ENCODE measurements at places on chromosomes 11 and 22.

DNA sequence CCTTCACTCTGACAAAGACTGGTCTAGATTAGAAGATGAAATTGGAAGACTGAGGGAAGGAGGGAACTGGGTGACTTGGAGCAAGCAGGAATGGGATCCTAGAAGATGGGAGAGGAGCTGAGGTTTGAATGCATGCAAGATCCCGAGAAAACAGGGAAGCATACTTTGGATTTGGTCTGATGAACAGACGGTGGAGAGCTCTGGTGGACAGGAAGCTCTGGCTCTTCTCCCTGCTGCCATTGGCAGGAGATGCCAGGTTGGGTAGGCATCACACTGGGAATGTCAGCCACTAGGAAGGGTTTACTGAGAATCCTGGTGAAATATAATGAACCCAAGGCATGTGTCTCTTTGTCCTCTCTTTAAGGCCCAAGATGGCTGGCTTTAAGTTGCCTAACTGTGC, 16.5 kb downstream of the NAV2 start:
- DNase-seq: no peak

GRCh38 chr11:8739309-8739793, 56.8 kb downstream of the RPL27A start:
- DNase-seq: no peak

DNA sequence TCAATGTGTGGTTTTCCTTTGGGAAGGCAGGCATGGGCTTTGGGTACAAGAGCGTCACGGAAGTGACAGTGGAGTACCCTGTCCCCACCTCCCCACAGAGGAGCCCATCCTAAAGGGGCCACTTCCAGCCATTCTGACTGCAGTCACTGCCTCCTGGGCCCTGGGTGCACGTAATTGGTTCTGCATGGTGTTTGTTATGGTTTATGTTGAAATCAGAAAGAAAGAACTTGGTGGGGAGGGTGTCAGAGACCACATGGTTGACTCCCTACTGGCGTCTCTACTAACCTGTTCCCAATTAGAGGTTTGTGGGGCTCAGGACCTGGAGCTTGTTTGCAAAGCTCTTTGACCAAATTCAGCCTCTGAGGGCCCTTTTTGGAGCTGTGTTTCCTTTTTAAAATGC, 40.8 kb downstream of the RIBC2 start:
- DNase-seq: no peak

- no peak for DNase-seq
These were observed 373.2 kb downstream of the DDX10 start for GRCh38 chr11:109037856-109038780.

DNA sequence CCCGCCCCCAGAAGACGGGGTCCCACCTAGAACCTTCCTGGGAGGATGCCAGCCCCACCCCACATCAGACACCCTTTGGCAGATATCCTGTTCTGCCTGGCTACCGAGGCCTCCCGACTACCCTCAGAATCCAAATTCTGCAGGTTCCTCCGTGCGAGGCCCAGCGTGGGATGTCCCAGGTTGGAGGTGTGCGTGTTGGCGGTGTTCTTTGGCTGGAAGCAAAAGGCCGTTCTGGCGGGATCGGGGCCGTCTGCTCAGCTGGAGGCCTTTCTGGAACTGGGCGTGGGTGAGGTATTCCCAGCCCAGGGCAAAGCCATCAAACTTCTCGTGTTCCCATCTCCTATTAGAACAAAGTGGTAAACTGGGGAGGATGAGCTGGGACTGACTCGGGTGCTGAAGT, 32.6 kb downstream of the NUP50 start:
- no peak for DNase-seq

DNA sequence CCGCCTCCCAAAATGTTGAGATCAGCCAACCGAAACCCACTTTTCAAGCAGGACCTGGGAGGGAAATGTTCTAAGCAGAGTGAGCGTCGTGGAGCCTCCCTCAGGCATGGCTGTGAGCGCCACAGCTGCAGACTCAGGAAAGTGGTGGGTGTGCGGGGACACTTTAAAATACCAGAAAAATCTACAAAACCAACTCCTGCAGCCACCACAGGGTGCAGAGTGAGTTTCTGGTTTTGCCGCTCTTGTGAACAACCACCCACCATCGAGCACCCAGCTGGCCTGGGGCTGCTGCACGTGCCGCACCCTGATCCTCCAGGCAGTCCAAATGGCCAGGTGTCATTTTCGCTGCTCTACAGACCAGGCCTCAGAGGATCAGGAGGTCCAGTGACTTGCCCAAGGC, 46.9 kb downstream of the CELSR1 start:
- DNase-seq: no peak

GRCh38 chr22:32686354-32686753, 115.2 kb upstream of the TIMP3 start:
- no peak for DNase-seq

GRCh38 chr11:47010179-47010578, 73.6 kb downstream of the CSTPP1 start:
- DNase-seq: peak; percentile 27

DNA sequence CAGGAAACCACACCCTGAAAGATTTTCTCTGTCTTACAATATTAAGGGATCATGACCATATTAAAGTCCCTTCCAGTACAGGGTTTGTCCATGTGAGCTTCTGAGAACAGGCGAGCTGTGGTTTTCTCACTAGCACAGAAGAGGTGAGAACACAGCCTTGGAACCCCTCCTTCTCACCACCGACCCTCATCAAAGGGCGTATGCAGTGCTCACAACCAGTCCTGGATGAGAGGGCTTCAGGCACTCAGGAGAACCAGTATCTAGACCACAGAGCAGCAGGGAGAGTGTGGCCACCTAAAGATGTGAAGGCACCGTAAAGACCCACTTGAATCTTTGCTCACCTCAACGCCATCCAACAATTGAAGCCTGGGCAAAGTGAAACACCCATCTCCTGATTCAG, 397.0 kb downstream of the ETS1 start:
- DNase-seq: no peak

DNA sequence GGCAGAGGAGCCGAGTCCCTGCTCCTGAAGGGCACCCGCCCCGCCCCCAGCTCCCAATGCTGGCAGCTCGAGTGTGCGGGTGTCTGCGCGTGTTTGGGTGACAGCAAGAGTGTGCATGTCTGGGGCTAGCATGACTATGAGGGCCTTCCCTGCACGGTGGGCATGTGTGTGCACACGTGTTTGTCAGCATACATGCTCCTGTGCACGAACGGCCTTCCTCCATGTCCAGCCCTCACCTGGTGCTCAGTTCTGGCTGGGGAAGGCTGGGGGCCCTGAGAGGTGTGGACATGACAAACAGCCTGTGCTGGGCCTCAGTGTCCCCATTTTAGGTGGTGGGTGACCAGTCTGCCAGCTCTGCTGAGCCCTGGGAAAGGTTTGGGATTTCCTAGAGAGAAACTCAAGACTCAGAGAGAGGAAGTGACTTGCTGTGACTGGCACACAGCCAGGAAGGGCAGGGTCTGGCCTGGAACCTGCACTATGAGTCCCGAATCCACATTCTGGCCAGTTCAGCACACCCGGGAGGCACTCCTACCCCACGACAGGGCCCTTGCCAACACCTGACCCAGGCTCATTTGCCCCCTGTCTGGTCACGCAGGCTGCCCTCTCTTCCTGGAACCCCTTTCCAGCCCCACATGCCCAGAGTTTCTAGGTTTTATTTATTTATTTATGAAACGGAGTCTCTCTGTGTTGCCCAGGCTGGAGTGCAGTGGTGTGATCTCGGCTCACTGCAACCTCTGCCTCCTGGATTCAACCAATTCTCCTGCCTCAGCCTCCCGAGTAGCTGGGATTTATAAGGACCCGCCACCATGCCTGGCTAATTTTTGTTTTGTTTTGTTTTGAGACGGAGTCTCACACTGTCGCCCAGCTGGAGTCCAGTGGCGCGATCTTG, 3.3 kb upstream of the SHISA8 start:
- peak; percentile 76 for DNase-seq

GRCh38 chr11:30573951-30574350, 12.2 kb downstream of the MPPED2 start:
- DNase-seq: no peak

DNA sequence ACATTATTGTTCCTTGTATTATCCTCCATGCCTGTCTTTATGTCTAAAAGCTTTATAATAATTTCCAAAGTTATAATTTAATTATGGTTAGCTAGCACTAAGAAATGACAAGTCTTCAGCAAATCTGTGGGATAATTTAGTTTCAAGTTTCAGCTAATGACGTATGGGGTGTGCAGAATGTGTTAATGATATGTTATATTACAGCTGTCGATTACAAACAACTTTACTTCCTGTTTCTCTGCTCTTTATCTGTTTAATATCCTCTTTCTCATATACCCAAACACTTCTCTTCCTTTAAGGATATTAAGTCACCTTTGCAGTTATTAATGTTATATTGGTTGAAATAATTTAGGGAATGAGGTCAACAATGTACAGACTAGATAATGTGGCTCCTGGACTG, 161.8 kb downstream of the CASP12 start:
- DNase-seq: no peak

DNA sequence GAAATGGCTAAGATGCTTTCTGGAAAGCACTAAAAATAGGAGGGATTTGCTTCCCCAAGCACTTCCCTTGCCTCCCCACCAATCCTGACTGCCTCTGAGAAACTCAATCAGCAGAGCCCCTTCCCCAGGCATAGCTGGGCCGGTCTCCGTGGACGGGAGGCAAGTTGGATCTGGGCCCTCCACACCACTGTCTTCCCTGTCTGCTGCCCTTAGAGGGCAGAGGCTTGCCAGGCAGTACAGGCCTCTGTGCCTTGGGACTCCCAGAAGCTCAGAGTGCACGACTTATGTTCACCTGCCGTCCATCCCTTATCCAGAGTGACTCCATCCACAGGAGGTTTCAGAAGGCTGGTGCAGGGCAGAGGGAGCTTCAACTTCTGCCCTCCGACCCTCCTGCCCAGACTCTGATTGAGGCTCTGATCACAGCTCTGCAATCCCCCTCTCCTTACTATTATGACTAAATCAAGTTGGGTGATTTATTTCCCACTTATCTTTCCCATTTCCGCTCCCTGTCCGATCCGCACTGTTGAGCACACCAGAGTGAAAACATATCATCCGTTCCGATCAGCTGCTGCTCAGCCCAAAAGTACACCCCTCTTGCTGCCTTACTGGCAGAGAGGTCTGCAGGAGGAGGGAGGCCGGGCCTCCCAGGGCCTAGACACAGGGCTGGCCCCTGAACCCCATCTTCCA, 71.8 kb downstream of the DSCAML1 start:
- DNase-seq: no peak

DNA sequence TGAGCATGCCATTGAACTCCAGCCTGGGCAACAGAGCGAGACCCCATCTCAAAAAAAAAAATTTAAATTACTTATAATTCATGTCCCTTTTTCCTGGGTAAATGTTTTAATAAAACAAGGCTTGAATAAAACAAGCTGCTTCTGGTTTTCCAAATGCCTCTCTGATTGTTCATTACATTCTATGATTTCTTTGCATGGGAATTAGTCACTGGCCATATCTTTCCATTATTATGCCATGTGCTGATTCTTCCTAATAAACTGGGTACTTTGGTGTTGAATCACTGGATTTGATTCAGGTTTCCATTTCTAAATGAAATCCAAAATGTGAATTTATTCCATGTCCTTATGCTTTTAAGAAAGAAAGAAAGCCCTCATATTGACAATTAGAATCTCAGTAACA, 42.6 kb downstream of the ZNF215 start:
- no peak for DNase-seq

GRCh38 chr11:23226331-23227077, 366.2 kb upstream of the CCDC179 start:
- DNase-seq: no peak

GRCh38 chr22:47632701-47633100, 870.3 kb downstream of the TBC1D22A start:
- DNase-seq: peak; percentile 15

DNA sequence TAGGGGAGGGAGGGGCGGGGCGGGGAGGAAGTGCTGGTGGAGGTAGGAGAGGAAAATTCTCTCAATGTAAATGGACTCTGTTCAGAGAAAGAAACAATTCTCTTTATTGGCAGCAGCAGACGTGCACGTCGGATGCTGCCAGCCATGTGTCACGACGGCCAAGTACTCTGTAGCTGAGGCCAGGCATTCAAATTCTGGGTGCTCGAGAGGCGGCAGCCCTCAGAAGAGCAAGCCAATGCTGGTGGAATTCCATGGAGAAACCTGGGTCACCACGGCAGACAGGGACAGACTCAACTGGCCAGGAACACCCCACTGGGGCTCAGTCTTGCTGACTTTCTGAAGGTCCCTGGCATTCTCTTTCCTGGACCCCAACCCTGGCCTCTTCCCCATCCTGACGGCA, 90.8 kb downstream of the ABTB2 start:
- DNase-seq: peak; percentile 65

DNA sequence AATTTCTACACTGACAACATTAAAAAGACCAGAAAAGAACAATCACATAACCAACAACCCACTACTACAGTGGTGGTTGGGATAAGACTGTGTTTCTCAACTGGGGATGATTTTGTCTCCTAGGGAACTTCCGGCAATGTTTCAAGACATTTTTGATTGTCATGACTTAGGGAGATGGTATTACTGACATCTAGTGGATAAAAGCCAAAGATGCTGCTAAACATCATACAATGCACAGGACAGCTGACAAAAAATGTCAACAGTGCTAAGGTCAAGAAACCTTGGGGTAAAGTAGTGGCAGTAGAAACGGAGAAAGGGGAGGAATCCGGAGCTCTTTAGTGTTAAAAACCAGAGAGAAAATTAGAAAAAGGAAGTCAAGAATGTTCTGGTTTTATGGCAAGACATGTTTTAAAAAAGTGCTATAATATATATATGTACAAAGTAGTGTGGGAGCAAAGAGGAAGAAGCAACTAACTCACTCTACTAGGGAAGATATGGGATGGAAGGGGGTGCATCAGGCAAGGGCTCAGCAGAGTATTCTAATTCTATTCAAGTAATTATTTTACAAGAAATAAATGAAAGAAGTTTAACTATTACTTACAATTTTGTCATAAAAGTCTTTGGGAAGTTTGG, 37.2 kb downstream of the CKAP5 start:
- no peak for DNase-seq

GRCh38 chr11:1785749-1786413, 22.2 kb upstream of the CTSD start:
- DNase-seq: no peak

DNA sequence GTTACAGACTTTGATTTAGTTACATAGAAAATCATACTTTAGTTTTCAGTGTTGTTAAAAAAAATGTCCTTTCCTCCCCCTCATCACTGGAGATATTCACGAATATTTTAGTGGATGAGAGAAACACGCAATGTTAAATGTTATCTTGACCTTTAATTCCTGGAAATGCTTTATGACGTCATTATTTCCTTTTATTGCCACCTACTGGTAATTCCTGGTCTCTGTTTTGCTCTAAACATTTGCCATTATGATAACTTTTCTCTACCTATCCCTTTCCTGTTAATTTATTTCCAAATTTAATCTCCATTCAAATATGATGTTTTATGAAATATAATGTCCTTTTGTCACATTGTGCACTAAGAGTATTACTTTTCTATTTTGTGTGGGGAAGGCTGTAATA, 770.6 kb downstream of the FAM181B start:
- DNase-seq: no peak

- DNase-seq: no peak
These were observed 522.6 kb downstream of the TMEM135 start for GRCh38 chr11:87560352-87560751.

DNA sequence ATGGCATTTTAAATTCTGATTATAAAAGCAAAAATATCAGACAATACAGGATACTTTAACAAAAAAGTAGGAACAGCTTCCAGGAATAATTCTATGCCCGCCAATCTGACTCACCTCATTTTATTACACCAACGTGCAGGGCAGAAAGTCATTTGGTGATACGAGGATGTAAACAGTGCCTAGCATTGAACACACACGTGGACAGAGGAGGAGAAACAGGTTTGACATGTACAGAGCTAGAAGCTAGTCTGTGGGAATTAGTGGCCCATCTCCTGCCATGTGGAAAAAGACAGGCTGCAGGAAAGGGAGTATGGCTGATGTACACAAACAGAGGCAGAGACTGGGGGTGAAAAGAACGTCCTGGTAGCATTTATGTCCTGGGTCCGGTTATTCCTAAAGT, 9.0 kb upstream of the SPINDOC start:
- DNase-seq: no peak
